ENCODE measurements at places on chromosomes 2 and 18.

GRCh38 chr2:12197133-12197532 is 450.7 kb downstream of the LPIN1 start:
- no peak for DNase-seq

DNA sequence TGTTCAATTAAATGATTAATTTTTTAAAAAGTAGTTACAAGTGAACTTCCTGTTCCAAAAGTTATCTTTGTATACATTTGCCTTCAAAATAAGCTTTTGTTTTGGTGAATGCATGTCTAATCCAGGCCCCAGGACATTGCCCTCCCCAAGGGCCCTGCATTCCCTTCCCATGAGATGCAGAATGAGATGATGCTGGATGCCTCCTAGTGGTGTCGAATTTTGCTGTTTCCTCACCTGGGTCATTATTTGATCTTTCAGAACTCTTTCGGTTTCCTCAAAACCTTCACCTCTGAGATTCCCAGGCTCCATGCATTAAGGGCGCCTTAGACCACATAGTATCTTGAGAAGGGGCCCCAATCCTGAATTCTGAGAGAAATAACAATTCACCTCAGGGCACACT is 728.8 kb downstream of the CNTNAP5 start:
- no peak for DNase-seq

DNA sequence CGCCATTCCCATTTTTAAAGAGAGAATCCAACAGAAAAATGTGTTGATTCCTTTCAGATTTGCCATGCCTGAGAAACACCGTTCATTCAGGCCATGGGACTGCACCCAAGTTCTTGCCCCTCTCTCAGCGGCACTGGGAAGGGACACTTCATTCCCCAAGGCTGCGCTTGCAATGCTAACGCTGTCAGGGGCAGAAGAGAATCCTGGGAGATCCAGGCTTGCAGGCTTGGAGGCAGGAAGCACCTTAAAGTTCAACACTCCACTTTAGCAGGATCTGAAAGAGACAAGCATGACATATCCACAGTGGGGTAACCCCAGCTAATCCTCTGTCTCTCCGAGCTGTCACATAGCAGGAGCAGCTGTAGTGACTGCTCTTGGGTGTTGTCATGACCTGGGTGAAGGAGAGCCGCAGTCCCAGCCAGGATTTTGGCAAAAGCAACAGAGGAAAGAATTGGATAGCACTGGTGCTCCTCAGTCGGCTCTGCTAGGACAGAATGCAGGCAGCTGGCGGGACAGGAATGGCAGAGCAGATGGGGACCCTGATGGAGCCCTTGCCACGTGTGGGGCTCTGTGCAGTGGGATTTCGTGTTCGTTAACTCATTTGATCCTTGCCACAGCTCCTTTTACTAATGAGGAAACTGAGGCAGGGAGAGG is 22.0 kb upstream of the ODC1 start:
- DNase-seq, result no peak

- DNase-seq, result no peak
Measured at GRCh38 chr2:226581004-226581403, 218.6 kb downstream of the IRS1 start.

DNA sequence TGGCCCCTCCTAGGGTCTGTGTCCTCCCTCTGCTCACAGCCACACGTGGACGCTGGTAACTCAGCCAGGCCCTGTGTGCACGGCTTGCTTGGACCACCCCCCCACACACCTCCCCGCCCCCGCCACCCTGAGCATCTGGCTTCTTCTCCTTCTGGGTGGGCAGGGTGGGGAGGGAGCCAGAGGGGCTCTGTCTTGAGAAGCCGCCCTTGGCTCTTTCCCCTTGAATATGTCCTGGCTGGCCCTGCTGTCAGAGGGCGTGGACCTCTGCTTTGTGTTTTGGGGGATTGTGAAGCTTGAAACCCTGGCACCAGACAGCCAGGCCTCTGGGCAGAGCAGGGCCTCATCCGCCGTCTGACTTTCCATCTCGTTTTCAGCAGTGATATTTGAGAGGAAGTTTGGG is 72.1 kb downstream of the GLI2 start:
- no peak for DNase-seq
